ENCODE measurements at places on chromosomes 2 and 18. TPM values are rescaled to one million over a fixed set of nuclear protein-coding genes. Genes with fewer than 3 reads are reported as not detected.

GRCh38 chr2:61841286-61841685 is 12.6 kb downstream of the FAM161A start:
- H3K27ac ChIP-seq, result no peak overlapping the region
- H3K36me3 ChIP-seq, result no peaks in the 10 kb centered on the region
- H3K27me3 ChIP-seq, result no peaks in the 10 kb centered on the region
- DNase-seq, result no peak
- no peaks in the 10 kb centered on the region for H3K4me1 ChIP-seq
- no peak overlapping the region for H3K4me3 ChIP-seq

Gene IL37
- total RNA-seq, result not detected

DNA sequence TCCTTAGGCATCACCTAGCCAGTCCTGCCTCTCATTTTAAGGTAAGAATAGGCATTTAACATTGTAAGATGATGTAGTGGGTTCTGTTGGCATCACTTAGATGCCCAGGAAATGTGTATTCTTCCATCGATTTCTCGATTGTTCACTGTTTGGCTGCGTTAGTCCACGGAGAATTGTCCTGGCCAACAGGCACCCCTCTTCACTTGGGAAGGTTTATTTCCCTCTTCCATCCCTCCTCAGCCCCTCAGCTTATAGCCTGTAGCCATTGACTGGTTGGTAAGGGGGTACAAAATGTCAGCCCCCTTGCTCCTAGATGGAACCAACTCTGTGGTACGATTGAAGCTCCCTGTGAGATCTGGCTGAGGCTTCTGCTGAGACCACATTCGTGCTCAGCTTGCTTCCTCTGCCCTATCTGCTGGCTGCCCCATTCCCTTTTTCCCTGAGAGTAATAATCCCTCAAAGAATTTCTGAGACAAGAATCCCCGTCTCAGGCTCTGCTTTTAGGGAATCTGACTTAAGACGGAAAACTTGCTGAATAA is 43.4 kb downstream of the PLEKHA3 start:
- peak overlapping the region; percentile 69 for H3K27ac ChIP-seq
- H3K4me3 ChIP-seq, result peak overlapping the region; percentile 72
- H3K27me3 ChIP-seq, result no peaks in the 10 kb centered on the region
- no peaks in the 10 kb centered on the region for H3K36me3 ChIP-seq
- DNase-seq, result no peak
- peaks cover 12% of the 10 kb centered on the region for H3K4me1 ChIP-seq

DNA sequence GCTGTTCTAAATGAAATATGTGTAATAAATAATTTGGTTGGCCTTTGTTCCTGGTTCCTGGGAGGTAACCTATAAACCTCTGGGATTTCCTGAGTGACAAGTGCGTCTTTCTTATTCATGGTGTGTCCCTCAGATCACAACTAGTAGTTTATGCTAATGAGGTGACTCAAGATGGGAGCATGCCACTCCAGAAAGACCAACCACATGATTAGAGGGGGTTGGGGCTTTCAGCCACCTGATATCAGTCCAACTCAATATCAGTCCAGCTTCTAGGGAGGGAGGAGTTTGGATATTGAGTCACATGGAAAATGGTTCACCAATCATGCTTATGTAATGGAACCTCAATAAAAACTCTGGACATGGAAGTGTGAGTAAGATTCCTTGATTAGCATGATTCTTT is 96.6 kb downstream of the QPCT start:
- no peaks in the 10 kb centered on the region for H3K4me1 ChIP-seq
- no peaks in the 10 kb centered on the region for H3K36me3 ChIP-seq
- H3K27me3 ChIP-seq, result no peaks in the 10 kb centered on the region
- DNase-seq, result no peak
- no peak overlapping the region for H3K27ac ChIP-seq

- H3K4me3 ChIP-seq, result no peak overlapping the region
- H3K4me1 ChIP-seq, result no peaks in the 10 kb centered on the region
- H3K27me3 ChIP-seq, result no peaks in the 10 kb centered on the region
- no peak overlapping the region for H3K27ac ChIP-seq
Measured at GRCh38 chr2:232276733-232277313, 101.7 kb upstream of the ALPP start.

Gene SLC11A1
- 1.1 TPM for total RNA-seq

GRCh38 chr2:207511851-207512250 is 17.9 kb upstream of the CREB1 start:
- H3K27me3 ChIP-seq, result no peaks in the 10 kb centered on the region
- H3K27ac ChIP-seq, result no peak overlapping the region
- no peaks in the 10 kb centered on the region for H3K36me3 ChIP-seq
- DNase-seq, result no peak

All from CD8-positive, alpha-beta memory T cell (primary cell).